ENCODE measurements at places on chromosomes 4 and X. TPM values are rescaled to one million over a fixed set of nuclear protein-coding genes. Genes with fewer than 3 reads are reported as not detected.

DNA sequence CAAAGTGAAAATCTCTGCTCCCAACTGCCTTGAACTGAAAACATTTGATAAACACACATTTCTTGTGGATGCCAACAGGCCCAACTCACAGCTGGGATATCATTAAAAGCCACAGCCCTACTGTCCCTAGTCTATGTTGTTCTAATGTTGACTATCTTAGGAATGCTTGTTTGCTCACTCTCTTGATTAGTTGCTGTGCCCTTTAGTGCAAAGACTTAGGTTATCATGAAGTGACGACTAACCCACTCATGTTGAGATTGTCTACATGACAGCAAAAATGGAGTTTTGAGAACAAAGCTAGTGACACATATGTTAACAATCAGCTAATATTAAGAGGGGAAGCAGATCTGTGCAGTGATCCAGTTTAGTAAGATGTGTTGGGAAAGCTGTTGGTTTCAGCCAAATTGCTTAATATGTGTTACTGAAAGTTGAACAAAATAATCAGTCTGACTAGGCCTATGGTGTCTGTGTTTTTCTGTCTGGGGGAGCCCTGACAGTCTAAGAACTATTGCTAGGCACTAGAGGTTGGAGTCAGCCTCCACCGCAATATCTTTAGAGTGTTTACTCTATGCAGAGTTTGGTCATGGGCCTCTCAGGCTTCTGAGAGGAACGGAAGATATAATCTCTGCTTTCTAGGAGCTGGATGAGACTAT lies 125.5 kb downstream of the ATG4A start:
- no peak for DNase-seq

The ADGRG2 gene
- polyA plus RNA-seq, result 0.18 TPM

GRCh38 chrX:95716841-95717240 lies 967.8 kb upstream of the DIAPH2 start:
- no peak for DNase-seq

GRCh38 chrX:30538271-30538670 lies 39.3 kb downstream of the TASL start:
- no peak for DNase-seq

GRCh38 chrX:53114864-53115549 lies 21.1 kb downstream of the KANTR start:
- no peak for DNase-seq

- DNase-seq, result no peak
Measured at GRCh38 chr4:6516281-6516680, 43.9 kb upstream of the PPP2R2C start.

DNA sequence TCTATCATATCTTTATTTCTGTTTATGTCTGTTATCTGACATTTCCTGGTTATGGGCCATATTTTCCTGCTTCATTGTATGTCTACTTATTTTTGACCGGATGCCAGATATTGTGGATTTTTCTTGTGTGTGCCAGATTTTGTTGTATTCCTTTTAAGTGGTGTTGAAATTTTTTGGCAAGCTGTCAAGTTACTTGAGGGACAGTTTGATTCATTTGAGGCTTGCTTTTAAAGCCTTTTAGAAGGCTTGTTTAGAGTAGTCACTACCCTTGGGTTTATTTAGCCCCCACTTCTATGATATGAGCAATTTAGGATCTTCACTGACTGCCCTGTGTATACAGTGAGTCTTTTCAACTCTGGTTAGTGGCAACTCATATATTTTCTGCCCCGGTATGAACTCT lies 29.2 kb upstream of the NPY2R start:
- DNase-seq, result no peak

DNA sequence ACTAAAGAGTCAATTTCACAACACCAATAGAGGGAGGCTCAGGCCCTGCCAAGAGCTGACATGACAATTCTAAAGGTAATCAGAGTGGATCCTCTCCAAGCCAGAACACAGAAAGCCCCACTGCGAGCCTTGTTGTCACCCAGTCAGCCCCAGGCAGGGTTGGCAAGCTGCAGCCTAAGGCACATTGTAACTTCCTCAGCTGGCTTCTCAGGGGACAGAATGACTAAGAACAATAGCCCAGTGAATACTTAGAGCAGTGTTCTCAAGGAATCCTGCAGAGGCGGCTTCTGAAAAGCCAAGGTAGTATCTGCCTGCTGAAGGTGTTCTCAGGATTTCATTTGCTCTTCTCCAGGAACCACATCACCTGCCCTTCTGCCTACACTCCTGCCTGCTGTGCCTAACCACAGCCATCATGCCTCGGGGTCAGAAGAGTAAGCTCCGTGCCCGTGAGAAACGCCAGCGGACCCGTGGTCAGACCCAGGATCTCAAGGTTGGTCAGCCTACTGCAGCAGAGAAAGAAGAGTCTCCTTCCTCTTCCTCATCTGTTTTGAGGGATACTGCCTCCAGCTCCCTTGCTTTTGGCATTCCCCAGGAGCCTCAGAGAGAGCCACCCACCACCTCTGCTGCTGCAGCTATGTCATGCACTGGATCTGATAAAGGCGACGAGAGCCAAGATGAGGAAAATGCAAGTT lies at the start of gene MAGEB4:
Gene MAGEB4 (plus strand): TSS at position 277 of the 692 bp plus-strand sequence. CDS start 136 bp downstream, at position 413.
- no peak for DNase-seq

The GPR78 gene
- polyA plus RNA-seq, result not detected

DNA sequence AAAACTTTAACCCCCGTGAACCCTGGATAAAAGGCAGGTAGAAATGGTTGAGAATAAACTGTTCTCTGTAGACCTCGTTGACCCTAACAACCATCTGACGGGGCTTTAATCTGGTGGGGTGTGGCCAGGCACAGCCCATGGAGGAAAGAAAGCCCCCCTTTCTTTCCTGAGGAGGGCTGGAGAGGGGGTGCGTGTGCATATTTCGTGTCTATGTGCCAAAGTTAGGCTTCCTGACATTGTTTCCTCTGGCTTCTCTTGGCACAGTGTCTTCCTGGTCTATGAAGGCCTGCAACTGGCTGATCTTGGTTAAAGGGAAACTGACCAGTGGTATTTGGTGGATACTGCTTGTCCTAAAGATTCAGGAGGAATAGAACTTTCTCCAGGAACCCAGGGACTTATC lies 97.1 kb downstream of the MGST2 start:
- DNase-seq, result no peak

DNA sequence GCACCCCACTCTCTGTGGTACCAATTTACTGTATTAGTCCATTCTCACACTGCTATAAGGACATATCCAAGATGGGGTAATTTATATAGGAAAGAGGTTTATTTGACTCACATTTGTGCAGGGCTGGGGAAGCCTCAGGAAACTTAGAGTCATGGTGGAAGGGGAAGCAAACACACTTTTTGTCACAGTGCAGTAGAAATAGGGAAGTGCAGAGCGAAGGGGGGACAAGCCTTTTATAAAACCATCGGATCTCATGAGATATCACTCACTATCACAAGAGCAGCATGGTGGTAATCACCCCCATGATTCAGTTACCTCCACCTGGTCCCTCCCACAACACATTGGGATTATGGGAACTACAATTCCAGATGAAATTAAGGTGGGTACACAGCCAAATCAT lies 766.9 kb upstream of the PCDH10 start:
- no peak for DNase-seq
